ENCODE measurements at places on chromosomes 4 and X.

- DNase-seq, result no peak
Measured at GRCh38 chr4:118790544-118790943, 45.4 kb downstream of the SEC24D start.

DNA sequence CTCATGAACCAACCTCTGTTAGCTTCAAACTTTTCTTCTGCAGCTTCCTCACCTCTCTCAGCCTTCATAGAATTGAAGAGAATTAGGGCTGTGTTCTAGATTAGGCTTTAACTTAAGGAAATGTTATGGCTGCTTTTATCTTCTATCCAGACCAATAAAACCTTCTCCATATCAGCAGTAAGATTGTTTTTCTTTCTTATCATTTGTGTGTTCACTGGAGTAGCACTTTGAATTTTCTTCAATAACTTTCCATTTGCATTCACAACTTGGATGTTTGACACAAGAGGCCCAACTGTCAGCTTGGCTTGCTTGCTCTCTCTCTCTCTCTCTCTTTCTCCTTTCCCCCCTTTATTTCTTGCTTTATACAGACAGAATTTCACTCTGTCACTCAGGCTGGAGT is 22.8 kb upstream of the SOWAHB start:
- no peak for DNase-seq

GRCh38 chrX:13597874-13598273 is 28.5 kb downstream of the EGFL6 start:
- no peak for DNase-seq

GRCh38 chr4:4311193-4311592 is 21.1 kb downstream of the ZBTB49 start:
- DNase-seq, result no peak

GRCh38 chr4:110467400-110467799 is 8.6 kb upstream of the ENPEP start:
- no peak for DNase-seq

GRCh38 chr4:174592985-174593335 is 70.7 kb upstream of the HPGD start:
- peak; percentile 84 for DNase-seq

DNA sequence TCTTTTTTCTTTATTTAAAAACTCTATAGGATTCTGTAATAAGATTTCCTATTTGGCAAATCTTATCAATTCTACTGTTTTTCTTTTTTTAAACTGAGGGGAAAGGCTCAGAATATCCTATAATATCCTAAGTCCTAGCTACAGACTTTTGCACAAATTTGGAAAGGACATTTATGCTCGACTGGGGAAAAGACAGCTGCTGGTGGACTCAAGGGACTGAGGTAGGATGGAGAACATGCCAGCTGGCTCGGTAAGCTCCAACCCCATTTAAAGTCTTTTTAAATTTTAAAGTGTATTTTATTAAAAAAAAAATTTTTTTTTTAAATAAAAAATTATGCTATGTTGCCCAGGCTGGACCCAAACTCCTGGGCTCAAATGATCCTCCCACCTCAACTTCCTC is 36.8 kb downstream of the BOD1L1 start:
- no peak for DNase-seq

- no peak for DNase-seq
Measured at GRCh38 chrX:123475068-123475724, 257.7 kb downstream of the THOC2 start.

DNA sequence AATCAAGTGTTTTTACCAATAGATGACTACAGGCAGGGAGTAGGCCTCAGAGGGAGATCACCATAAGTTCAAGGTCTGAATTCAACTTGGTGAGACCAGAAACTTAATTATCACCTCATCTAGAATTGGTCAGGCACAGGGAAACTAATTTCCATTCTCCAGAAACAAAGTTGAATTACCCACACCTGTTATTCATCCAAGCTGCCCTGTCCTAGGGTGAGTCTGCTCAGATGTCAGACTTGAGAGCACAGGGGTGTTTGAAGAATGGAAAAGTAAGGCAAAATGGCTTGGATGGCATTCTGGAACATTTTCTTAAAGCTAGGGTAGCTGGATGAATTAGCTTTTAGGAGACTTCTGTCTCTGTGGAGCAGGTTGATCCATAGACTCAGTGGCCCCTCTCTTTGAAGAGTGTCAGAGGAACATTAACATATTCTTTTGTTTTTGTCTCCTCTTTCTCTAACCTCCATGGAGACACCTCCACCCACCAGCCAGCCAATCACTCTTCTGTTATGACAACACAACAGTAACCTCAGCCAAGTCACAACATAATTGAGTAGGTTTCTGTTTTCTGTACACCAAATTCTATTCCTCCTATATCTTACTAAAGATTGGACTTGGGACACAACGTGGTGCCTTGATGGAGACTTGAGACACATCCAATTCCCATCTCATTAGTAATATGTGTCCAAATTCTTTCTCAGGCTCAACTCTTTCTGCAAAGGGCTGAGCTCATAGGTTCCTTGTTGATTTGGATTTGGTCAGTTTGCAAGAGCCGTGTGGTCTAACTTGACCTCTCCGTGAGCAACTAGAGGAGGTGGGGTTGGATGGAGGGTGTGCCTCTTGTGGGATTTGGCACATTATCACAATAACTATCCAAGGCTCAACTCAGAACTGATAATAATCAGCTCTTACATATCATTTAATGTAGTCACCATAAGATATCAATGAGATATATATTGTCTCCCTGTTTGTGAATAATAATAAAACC is 45.1 kb downstream of the VSIG4 start:
- no peak for DNase-seq

DNA sequence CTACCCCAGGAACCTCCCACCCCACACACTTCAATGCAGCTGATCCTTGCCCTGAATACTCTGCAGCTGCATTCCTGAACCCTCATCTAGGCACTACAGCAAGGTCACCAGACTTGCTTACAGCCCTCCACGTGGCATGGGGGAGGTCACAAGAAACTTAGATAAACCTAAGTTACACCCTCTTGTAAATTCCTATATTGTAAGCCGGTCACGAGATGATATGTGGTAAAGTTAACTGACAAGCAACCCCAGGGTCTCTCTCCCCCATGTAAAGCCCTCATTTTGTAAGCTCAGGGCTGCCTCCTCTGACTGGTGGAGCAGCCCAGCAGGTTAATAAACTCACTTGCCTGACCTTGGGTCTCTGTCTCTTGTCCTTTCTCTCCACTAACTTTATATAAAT is 570.7 kb downstream of the PCDH7 start:
- no peak for DNase-seq

DNA sequence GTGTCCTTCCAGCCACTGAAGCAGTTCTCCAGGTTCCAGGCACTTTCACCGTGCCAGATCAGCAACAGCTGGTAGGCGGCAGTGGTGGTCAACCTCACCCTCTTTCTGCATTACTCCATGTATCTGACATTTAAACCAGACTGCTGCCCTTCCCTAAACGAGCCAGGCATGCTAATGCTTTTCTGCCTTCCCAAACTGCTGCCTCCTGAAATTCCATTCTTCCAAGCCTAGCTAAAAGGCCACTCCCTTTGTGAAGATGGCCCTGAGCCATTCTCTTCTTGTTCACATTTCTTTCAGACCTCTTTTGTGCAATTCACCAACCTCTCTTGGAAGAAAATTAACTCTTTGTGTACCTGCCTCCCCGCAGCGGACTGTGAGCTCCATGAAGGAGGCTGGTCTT is 73.7 kb downstream of the CHST7 start:
- no peak for DNase-seq

DNA sequence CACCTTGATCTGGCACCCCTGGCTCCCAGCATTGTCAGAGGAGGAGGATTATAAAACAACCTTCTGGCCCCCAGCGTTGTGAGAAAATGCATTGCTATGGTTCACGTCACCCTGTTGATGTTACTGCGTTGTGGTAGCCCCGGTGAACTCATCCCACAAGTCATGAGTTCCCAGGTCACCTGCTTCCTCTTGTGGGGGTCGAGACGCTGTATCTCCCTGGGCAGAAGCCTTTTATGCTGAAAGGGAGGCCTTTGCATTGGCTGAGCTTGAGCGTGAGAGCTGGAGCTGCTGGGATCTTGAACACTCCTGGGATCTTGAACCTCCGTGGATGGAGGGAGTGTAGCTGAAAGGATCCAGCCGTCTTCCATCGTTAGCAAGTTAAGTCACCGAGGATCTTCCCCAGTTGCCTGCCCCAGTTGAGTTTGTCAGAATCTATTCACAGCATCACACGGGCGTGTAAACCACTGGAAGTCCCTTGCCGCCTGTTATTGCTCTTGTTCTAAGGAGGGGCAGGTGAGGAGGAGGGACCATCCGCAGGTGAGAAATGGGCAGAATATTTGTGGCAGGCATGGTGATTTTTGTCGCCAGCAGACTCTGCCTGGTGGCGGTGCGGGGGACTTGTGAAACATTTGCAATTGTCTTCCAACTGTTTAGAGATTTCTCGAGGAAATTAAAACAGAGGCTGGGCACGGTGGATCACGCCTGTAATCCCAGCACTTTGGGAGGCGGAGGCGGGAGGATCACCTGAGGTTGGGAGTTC is 299.9 kb downstream of the ASMT start:
- no peak for DNase-seq

GRCh38 chr4:25069014-25069413 is 38.3 kb upstream of the LGI2 start:
- no peak for DNase-seq

DNA sequence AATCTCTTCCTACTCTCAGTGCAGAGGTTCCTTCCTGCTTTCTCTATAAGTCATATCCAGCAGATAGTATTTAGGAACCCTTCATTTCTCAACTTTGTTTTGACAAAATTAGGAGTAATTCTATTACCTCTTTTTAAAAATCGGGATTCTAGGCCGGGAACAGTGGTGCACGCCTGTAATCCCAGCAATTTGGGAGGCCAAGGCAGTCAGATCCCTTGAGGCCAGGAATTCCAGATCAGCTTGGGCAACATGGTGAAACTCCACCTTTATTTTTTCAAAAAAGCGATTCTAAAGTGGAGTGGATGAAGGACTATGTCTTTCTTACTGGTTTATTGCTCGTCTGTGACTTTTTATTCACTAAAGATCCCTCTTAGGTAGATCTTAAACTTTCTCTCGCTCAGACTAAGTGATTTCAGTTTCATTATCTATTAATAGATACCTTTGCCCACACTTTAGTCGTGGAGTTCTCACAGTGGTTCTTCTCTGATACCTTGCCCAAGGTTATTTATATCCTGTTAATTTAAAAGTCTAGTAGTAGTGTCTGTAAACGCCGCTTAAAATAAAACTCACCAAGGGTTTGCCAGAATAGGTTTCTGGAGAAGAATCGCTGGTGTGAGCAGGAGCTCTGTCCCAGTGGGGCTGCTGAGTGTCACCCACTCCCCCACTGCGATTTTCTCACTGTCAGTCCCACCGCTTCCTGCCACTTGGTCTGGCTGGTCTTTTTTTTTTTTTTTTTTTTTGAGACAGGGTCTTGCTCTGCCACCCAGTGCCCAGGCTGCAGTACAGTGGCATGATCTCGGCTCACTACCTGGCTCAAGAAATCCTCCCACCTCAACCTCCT is 27.0 kb upstream of the TMEM131L start:
- DNase-seq, result no peak

DNA sequence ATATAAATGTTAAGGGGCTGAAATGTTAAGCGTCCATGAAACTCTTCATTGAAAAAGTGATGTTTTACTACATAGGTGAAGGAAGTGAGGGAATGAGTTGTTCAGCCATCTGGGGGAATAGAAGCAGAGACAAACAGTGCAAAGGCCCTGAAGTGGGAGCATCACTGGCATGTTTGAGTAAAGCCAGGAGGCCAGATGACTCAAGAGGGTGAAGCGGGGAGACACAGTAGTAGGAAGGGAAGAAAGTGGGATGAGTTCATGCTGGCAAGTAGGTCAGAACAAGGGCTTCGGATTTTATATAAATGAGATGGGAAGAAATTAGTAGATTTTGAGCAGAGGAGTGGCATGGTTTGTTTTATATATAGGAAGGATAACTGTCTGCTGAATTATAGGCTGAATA is 112.5 kb upstream of the MAP9 start:
- no peak for DNase-seq

- no peak for DNase-seq
Measured at GRCh38 chrX:137749246-137749645, 183.3 kb downstream of the ZIC3 start.

DNA sequence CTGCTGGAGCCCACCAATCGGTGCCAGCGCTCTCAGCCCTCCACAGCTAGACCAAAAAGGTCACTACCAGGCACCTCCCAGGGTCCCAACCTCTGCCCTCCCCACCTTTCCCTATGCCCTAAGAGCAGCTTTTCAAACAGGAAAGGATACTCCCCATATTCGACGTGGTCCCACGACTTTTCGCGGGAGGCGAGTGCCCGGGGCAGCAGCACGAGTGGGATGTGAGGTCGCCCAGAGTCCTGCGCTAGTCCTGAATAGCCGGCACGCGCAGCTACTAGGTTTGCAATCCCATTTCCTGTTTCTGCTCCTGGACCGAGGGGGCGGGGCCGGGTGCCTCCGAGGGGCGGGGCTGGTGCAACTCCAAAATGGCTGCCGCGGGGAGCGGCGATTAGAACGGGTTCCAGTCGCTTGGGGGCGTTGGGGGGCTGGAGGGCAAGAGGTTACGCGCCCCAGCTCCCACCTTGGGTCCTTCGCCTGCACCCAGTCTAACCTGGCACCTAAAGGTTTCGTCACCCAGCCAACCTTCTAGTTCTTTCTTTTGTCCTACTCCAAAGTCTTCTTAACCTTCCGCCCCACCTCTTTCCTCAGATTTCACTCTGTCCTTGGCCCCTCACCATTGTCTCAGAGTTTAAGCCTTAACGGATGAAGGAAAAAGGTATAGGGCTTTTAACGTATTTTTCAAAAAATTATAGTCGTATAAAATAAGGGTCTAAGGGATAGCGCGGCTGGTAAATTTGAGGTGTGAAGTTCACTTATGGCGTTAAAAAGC is 85.0 kb upstream of the TENT5D start:
- DNase-seq, result no peak

GRCh38 chr4:60396341-60397049 is 803.6 kb upstream of the ADGRL3 start:
- DNase-seq, result no peak

- DNase-seq, result no peak
Measured at GRCh38 chr4:141635736-141636081, 674 bp upstream of the IL15 start.

GRCh38 chr4:172751550-172751949 is 417.1 kb upstream of the GALNT7 start:
- no peak for DNase-seq

DNA sequence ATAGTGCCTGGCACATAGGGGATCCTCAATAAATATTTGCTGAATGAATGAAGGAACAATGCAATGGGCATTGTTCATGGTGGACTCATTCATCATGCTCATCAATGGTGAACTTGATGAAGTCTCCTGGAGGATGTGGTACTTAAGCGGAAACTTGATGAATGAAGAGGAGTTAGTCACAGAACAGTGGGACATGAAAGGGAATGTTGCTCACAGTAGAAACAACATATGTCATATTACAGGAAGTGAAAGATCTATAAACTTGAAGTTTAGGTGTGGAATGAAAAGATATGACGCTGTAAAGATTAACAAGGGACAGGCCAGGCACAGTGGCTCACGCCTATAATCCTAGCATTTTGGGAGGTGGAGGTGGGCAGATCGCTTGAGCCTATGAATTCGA is 224.1 kb downstream of the PPP3CA start:
- DNase-seq, result no peak

DNA sequence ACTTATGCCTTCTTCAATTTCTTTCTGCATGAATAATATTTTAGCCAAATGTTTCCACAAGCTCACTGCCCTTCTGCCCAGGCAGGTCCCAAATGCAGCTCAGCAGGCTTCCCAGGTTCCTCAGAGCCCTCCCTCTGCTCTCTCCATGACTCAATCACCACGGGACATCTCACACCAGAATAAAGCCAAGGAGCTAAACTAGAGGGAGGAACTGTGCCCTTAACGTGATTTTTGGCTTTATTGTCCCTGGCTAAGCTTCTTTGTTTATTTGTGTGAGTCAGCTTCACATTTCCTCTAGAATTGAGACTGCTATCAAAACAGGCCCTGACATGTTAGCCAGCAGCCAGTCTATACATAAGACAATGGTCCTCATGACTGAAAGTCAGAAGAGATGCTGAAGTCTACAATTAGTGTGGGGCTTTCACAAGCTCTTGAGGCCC is 186.4 kb upstream of the GALNT7 start:
- no peak for DNase-seq

All from CD14-positive monocyte (primary cell).